ENCODE measurements at places on chromosomes 12 and 14.
A peak's percentile ranks its signal among the peaks of the same experiment; 100 is the strongest.

GRCh38 chr14:60353420-60353819 is 104.4 kb downstream of the PPM1A start:
- DNase-seq, result no peak

DNA sequence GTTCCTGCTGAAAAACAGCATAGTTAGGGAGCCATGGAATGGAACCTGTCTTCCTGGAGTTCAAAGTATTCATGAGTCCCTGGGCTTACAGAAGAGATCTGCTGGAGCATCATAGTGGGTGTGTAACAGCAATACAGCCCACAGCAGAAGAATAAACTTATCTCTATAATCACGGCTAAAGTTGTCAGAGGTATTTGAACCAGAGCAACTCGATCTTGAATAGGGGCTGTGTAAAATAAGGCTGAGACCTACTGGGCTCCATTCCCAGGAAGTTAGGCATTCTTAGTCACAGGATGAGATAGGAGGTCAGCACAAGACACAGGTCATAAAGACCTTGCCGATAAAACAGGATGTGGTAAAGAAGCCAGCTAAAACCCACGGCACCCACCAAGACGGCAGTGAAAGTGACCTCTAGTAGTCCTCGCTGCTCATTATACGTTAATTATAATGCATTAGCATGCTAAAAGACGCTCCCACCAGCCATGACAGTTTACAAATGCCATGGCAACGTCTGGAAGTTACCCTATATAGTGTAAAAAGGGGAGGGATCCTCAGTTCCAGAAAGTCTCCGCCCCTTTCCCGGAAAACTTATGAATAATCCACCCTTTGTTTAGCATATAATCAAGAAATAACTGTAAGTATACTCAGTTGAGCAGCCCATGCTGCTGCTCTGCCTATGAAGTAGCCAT is 223.4 kb downstream of the PCNX1 start:
- DNase-seq, result no peak

GRCh38 chr14:24712374-24712773 is 78.4 kb upstream of the GZMB start:
- no peak for DNase-seq

- DNase-seq, result peak; percentile 24
Observed at GRCh38 chr14:89365061-89365801, 51.8 kb downstream of the FOXN3 start.

GRCh38 chr12:128121424-128121823 is 145.5 kb upstream of the TMEM132C start:
- no peak for DNase-seq

DNA sequence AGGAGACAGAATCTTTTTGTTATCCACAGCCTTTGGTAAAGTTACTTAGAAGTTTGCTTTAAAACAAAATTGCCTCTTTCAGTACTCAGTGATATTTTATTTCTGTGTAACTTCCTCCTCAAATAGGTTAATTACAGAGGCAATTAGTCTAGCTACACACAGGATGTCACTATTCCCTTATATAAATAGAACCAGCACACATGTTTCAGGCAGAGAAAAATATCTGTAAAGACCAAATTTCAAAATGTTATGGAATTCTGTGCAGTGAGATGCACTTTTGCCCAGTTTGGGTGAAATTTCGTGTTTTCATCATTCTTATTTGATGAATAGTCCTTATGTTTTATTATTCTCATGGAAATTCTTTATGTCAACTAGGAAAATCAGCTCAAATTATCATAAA is 410.6 kb upstream of the SOX5 start:
- DNase-seq, result no peak
